Right renal cortex interstitium (tissue), 3 donors: ENCODE measurements at places on chromosomes 1 and 21. TPM values are rescaled to one million over a fixed set of nuclear protein-coding genes. Genes with fewer than 3 reads are reported as not detected.

Gene RAP1GAP
- polyA plus RNA-seq, result 20.7 TPM

Gene TBX19
- 2.3 TPM for polyA plus RNA-seq

Gene LMX1A
- not detected for polyA plus RNA-seq

Gene ANGPTL7
- 0.12 TPM for polyA plus RNA-seq

Gene INSRR
- 1.3 TPM for polyA plus RNA-seq

Gene ANKRD65
- 7.1 TPM for polyA plus RNA-seq
